ENCODE measurements at places on chromosomes 7 and 10.

GRCh38 chr7:140673063-140673773 lies 473 bp downstream of the ADCK2 start:
- DNase-seq = no peak

DNA sequence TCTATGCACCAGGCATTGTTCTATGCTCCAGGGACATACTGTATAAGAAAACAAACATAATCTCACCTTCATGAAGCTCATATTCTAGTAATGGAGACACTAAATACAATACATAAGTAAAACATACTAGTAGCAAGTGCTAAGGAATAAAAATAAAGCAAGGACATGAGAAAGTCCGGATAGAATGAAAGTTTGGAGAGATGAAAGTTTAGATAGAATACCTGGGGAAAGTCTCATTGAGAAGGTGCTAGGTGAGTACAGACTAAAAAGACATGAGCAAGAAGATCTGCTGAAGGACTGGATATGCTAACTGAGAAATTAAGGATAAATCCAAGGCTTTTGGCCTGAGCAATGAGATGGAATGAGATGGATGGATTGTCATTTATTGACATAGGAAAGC lies 34.0 kb downstream of the CCDC186 start:
- no peak for DNase-seq

GRCh38 chr7:144386741-144387140 lies 16.8 kb downstream of the NOBOX start:
- DNase-seq = no peak

- peak; percentile 31 for DNase-seq
Measured at GRCh38 chr10:107952649-107953556, 788.4 kb upstream of the SORCS1 start.

GRCh38 chr10:121316432-121316831 lies 281.8 kb downstream of the FGFR2 start:
- DNase-seq = no peak

DNA sequence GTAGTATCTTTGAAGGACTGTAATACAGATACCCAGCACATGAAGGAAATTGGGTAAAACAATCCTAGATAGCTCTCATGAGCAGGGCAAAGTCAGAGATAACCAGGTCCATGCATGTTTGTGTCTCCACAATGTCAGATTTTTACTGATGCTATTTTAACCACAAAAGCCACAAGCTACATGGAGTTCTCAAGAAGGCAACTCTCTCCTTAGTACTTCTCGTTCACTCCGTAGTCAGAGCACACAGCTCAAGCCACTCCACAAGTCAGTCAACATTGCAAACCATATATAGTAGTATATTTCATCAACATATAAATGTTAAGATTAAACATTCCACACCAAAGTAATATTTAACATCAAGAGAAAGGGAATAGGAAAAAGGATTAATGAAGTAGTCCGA lies 98.0 kb upstream of the PIK3CG start:
- no peak for DNase-seq

DNA sequence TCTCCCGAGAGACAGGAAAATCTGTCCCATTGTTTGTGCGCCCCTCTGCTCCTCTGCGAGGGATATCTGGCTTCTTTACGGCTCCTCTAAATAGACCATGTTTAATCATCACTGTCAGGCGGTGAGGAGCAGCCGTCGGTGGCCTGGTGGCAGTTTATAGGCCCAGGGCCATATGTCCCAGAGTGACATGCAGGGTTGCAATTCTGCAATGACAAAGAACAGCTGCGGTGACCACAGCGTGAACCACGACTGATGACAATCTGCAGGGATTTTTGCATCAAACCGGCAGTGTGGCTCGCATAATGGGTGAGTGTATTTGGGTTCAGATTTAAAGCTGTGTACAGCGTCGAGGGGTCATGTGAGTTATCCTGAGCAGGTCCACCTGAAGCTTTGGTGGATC lies 41.5 kb downstream of the GATA3 start:
- DNase-seq = no peak

DNA sequence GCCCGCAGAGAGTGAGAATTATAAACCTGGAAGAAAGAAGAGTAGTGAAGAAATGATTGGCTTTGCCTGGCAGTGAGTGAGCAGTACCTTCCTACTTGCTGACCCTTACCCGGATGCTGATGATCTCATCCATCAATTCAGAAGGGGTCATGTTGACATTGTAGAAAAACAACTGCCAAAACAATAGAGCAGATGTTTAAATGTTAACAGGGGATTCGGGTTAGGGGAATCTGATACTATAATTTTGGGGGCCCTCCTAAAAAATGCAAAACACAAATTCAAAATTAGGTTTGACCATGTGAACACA lies 78.1 kb downstream of the MYOF start:
- no peak for DNase-seq

DNA sequence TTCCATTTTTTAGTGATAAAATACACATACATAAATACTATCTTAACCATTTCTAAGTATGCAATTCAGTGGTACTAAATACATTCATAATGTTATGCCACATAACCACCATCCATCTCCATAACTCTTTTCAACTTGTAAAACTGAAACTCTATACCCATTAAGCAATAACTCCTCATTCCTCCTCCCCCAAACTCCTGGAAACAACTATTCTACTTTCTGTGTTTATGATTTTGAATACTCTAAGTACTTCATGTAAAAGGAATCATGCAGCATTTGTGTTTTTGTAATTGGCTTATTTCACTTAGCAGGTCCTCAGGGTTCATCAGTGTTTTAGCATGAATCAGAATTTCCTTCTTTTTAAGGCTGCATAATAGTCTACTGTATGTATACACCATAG lies 131.8 kb downstream of the TES start:
- DNase-seq = no peak

- no peak for DNase-seq
Measured at GRCh38 chr7:50664461-50664922, 99.3 kb upstream of the DDC start.
